ENCODE measurements at places on chromosomes 16 and 17. TPM values are rescaled to one million over a fixed set of nuclear protein-coding genes. Genes with fewer than 3 reads are reported as not detected.

Gene KRTAP4-3
- not detected for total RNA-seq

Gene SLC12A3
- total RNA-seq = not detected

Gene TBC1D3C
- not detected for total RNA-seq

Gene SMTNL2
- total RNA-seq = not detected

Gene CNGB1
- total RNA-seq = 0.84 TPM

Gene CACNA1G
- 0.06 TPM for total RNA-seq

Gene UMOD
- total RNA-seq = not detected

Gene PRSS8
- total RNA-seq = not detected

Gene GLIS2
- 36.2 TPM for total RNA-seq

Gene SYCE1L
- total RNA-seq = not detected

Gene ABCA6
- total RNA-seq = 16.7 TPM

Gene NPB
- total RNA-seq = 0.29 TPM

Gene C16orf89
- 3.3 TPM for total RNA-seq

Gene RRAD
- 6.6 TPM for total RNA-seq

Gene PRR35
- total RNA-seq = not detected

Gene TEN1
- total RNA-seq = 27.7 TPM

Gene SPATA22
- 1.1 TPM for total RNA-seq

Gene DNASE1L2
- total RNA-seq = 2.9 TPM

Gene HCRT
- not detected for total RNA-seq

Gene MYH3
- 0.43 TPM for total RNA-seq

Gene HS3ST3A1
- total RNA-seq = 6.5 TPM

Gene SKAP1
- 11.5 TPM for total RNA-seq

Gene UNKL
- total RNA-seq = 36.6 TPM

Gene MPP2
- total RNA-seq = 2.8 TPM

Gene HOXB9
- total RNA-seq = 1.0 TPM

Gene SPN
- total RNA-seq = 1.2 TPM

Gene MYH13
- total RNA-seq = not detected

Gene USP43
- not detected for total RNA-seq

Gene SUMO2
- 371 TPM for total RNA-seq

Gene GFAP
- total RNA-seq = 0.88 TPM

Gene C16orf74
- 0.28 TPM for total RNA-seq

Gene CRHR1
- not detected for total RNA-seq

Gene CNTD1
- 0.28 TPM for total RNA-seq

Gene BAIAP3
- total RNA-seq = 2.8 TPM

Gene CD300A
- total RNA-seq = 15.1 TPM

Gene APOH
- not detected for total RNA-seq

Gene CCL16
- 0.94 TPM for total RNA-seq

Gene USP6
- not detected for total RNA-seq

Gene SSTR5
- not detected for total RNA-seq

Gene PIPOX
- 2.2 TPM for total RNA-seq

Gene FAM83G
- total RNA-seq = 4.7 TPM

Gene SLC6A2
- total RNA-seq = 0.26 TPM

Gene MT1G
- 146 TPM for total RNA-seq

Gene KRT20
- total RNA-seq = not detected

Gene ORC6
- 1.4 TPM for total RNA-seq

Gene SLC5A10
- total RNA-seq = not detected

Gene CES5A
- total RNA-seq = not detected

Gene CMTM1
- 0.36 TPM for total RNA-seq

Gene MMP25
- total RNA-seq = 0.14 TPM

Gene HYDIN
- 5.1 TPM for total RNA-seq

Gene LRRC36
- total RNA-seq = not detected
